T-cell (primary cell): ENCODE measurements at places on chromosomes 7 and 10. TPM values are rescaled to one million over a fixed set of nuclear protein-coding genes. Genes with fewer than 3 reads are reported as not detected.

- no peak for DNase-seq
These were observed 35.1 kb upstream of the GARS1 start for GRCh38 chr7:30559611-30560010.

DNA sequence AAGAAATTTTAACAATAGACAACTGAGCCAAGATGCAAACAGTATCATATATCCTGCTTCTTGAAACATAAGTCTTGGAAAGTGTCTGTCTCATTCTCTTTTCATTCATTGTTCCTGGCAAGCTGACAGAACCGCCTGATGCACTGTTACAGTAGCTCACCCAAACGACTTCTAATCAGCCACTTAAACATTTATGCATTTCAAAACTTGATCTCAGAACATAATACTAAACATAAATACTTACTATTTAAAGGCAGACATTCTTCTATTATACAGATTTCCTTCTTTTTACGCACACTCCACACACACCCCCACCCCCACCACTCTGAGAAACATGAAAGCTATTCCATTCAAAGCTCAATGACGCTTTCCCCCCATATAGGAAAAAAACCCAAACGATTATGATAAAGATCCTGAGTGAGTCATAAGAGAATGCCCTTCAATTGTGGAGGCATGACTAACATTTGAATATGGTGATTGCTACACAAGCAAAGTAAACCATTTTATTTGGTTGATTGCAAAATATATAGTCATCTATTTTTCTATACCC, 30.5 kb downstream of the SHTN1 start:
- no peak for DNase-seq

GRCh38 chr10:96138102-96138501, 8.0 kb downstream of the ZNF518A start:
- no peak for DNase-seq

GRCh38 chr10:114115661-114116445, 58.1 kb downstream of the CCDC186 start:
- no peak for DNase-seq

DNA sequence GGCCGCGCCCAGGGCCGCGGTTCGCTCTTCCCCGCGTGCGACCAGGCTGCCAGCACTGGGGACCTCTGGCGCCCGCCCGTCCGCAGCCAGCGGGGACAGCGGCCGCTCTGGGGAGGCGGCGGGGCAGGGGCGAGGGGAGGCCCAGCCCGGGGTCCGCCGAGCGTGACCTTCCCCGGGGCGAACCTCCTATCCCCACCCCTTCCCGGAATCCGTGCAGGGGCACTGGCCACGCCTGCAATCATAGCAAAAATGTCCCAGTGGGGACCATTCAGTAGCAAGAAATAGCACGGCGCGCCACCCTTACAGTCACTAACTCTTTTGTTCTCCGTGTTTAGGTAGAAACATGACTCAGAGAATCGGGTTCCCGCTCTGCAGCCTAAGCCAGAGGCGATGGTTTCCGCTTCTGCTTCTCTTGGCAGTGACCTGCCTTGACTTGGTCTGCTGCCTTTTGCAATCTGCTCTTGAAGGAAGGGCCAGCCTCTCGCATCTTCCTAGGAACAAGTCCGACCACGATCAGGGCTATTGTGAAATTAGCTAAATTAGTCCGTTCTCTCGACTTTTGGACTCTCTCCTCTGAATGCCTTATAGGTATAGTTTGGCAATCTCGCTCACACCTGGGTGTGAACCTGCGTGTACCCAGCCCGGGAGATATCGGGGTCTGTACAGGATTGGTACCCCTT, 79.3 kb upstream of the ACBD5 start:
- DNase-seq = no peak

DNA sequence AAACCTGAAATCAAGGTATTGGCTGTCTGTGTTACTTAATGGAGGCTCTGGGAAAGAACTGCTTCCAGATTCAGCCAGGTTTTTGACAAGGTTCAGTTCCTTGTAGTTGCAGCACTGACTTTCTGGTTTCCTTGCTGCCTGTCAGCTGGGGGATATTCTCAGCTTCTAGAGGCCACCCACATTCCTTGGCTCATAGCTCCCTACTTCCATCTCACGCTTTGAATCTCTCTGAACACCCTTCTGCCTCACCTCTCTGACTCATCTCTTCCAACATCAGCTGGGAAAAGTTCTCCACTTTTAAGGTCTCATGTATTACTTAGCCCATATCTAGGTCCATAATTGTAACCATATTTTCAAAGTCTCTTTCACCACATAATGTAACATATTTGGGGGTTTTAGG, 22.9 kb upstream of the GPR22 start:
- no peak for DNase-seq

- peak; percentile 48 for DNase-seq
These were observed at the start of gene CELF2 for GRCh38 chr10:11017570-11018431. TSS of gene CELF2 (plus strand) at chr10:11017872. CDS start at chr10:11018090, 218 bp downstream.

DNA sequence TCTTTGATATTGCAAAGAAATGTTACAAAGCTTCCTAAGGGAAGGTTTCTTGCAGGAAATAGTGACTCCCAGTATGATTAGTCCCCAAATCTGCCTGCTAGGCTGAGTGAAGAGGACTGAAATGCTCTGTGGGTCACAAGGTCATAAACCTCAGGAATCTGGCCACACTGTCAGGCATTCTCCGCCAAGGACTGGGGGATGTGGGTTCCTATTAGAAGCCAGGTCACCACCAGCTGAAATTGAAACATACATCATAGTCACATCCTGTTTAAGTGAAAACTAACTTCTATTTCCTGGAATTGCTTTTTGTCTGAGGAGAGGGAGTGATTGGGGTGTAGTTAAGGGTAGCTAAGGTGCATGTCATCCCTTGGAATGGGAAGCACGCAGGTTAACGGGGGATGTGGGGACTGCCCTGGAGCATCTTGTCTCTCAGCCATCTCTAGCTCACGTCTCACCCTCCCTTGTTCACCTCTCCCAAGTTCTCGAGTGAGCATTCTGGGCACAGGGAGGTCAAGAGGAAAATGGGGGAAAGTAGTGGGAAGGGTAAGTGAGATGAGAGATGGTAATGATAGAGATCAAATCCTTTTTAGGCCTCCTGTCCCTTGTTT, 12.0 kb upstream of the GSAP start:
- DNase-seq = no peak

- no peak for DNase-seq
These were observed 50.8 kb downstream of the SLIT1 start for GRCh38 chr10:97134983-97135382.

- no peak for DNase-seq
These were observed 155.0 kb upstream of the CHST15 start for GRCh38 chr10:124248056-124249045.

DNA sequence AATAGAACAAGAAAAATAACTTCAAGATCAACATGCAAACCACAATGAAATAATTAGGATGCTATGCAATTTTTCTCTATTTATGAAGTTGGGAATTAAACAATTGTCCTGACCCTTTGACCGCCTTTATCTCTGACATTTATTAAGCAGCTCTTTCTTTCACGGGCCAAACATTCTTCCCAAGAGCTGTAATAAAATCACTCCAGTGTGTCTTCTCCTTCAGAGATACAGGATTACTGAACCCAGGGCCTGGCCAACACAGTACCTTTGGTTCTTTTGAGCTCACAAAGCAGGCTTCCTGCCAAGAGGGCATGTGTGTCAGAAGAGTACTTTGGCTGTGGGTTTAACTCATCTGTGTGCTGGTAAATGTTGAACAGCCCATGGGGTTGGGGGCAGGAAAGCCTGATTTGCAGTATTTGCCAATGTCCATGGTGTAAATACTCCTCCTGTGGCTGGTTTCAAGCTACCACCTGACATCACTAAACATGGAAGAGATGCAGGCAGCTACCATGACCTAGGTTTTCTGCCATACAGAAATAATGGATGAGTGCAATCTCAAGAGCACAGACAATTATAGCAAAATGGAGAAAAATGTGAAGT, 121.7 kb downstream of the FANK1 start:
- DNase-seq = no peak

GRCh38 chr7:130352194-130353074, 7.8 kb downstream of the CPA5 start:
- DNase-seq = no peak

GRCh38 chr7:42389697-42390096, 152.7 kb upstream of the GLI3 start:
- no peak for DNase-seq

DNA sequence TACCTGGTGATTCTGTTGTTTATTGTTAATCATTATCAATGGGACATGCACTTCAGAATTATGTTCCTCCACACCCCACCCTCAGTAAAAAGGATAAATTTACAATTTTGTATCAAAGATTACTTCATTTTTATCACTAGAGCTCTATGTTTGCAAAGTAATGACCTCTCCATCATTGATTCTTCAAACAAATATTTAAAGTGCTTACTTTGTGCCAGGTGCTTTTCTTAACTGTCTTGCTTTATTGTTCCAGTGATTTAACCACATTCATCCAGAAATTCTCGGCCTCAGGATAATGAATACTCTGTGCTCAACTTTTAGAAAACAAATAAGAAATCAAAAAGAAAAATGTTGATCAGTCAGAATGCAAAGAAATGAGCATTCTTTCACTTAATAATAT, 144.9 kb upstream of the FOXP2 start:
- DNase-seq = no peak

LLCFC1 gene
- not detected for total RNA-seq

NRP1 gene
- 1.1 TPM for total RNA-seq

CTBP2 gene
- 1.1 TPM for total RNA-seq

NEBL gene
- 0.65 TPM for total RNA-seq

SFRP5 gene
- total RNA-seq = 3.1 TPM

TMEM273 gene
- 17.6 TPM for total RNA-seq

AKR1B15 gene
- total RNA-seq = not detected
